ENCODE measurements at places on chromosomes 7 and 10.

DNA sequence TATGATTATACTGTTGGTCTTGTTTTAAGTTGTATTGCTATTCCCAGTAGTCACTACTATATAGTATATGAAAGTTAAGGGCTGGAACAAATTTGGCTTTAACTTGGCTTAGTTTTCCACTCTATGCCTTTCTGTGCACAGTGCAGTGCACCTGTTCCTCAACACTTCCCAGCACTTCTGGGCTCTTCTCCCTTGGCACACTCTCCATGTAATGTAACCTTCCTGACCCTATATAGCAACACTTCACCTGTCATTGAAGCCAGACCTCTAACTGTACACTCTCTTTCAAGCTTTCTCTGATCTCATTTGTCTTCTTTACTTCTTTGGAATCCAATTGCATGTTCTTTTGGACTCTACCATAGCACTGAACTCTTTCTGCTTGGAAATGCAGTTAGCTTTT lies 83.9 kb upstream of the SMIM30 start:
- DNase-seq, result no peak

DNA sequence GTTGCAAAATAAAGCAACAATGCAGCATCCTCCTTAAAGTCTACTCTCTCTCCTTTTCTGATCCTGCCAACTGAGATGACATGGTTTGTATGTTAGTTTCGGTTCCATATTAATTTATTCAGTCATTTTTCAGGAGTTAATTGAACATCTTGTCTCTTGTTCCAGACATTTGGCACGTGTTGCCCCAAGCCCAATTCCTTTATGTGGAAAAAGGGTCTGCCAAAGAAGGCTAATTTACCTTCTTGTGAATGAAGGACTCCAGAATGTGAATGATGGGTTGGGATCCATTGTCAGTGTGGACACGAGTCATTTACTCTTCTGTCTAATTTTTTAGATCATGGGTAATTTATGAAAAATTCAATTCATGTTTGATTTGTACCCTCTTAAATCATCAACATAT lies 350.9 kb upstream of the LRGUK start:
- no peak for DNase-seq

DNA sequence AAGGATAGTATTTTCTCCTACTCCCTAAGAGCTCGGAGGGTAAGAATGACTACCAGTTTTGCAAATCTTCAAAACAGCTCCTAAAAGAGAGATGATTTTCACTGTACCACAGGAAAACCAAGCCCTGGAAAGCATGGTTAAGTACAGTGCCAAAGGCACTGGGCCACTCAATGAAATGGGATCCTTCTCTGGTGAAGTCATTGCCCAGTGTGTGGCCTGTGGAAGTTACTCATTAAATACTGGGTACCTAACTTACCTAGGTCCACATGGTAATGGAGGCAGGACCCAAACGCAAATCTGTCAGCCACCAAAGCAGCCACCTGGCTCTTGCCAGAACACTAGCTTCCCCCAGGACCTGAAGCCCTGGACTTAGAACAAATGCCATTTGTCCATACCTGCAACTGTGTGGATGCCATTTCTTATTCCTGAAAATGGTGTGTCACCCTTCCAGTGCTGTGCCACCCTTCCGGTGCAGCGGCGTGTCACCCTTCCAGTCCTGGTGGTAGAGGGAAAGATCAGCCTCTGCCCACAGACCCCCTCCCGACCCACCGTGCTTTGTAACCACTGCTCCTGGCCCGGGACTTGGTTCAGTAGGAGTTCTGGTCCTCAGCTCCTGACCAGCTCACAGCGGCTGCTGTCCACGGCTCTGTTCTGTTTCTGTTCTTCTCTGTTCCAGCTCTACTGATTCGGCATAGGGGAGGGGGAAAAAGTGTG lies 659.2 kb downstream of the SDK1 start:
- no peak for DNase-seq

DNA sequence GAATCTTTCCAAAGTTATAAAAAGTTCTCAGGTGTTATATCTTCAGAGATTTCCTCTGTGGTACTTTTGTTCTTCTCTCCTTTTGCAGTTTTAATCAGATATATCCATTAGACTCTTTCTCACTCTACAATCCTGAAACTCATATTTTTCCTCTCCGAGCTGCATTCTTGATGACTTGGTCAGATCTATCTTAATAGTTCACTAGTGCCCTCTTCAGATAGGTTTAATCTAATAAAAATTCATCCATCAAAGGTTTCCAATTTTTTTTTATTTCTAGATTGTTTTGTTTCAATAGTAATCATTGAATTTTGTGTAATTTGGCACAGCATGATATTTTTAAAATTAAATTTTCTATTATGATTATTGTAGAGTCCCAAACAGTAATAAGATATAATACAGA lies 21.8 kb upstream of the DGKB start:
- DNase-seq, result peak; percentile 38

DNA sequence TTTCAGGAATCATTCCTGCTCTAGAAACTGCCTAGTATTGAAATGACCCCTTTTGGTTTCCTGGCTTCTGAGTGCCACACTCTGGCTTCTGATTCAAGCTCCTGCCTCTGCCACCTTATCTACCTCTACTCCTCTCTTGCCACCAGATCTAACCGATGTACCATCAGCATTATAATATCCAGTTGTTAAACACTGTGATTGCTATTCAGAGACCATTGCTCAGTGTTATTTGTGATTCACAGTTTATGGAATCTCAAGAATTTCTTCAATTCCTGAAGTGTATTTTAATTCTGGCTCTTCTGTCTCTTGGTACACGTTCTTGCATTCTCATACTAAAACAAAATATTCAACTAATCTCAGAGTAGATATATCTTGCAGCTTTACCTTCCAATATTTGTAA lies 88.7 kb downstream of the DYNC1I1 start:
- peak; percentile 49 for DNase-seq

GRCh38 chr7:30278376-30278775 lies 6.0 kb upstream of the ZNRF2 start:
- DNase-seq, result peak; percentile 94

GRCh38 chr7:124713086-124713485 lies 52.5 kb downstream of the GPR37 start:
- DNase-seq, result no peak

- no peak for DNase-seq
Measured at GRCh38 chr10:131266936-131267813, 44.3 kb downstream of the TCERG1L start.

DNA sequence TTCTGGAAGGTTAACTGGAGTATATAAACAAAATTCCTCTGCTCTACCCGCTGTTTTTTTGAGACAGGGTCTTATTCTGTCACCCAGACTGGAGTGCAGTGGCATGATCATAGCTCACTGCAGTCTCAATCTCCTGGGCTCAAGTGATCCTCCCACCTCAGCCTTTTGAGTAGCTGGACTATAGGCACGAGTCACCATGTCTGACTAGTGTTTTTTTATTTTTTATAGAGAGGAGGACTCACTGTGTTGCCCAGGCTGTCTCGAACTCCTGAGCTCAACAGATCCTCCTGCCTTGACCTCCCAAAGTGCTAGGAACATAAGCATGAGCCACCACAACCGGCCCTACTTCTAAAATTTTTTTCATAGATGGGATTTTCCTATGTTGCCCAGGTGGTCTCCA lies 2.2 kb downstream of the RAB18 start:
- DNase-seq, result no peak

GRCh38 chr10:1156921-1157614 lies 100.9 kb downstream of the WDR37 start:
- no peak for DNase-seq

DNA sequence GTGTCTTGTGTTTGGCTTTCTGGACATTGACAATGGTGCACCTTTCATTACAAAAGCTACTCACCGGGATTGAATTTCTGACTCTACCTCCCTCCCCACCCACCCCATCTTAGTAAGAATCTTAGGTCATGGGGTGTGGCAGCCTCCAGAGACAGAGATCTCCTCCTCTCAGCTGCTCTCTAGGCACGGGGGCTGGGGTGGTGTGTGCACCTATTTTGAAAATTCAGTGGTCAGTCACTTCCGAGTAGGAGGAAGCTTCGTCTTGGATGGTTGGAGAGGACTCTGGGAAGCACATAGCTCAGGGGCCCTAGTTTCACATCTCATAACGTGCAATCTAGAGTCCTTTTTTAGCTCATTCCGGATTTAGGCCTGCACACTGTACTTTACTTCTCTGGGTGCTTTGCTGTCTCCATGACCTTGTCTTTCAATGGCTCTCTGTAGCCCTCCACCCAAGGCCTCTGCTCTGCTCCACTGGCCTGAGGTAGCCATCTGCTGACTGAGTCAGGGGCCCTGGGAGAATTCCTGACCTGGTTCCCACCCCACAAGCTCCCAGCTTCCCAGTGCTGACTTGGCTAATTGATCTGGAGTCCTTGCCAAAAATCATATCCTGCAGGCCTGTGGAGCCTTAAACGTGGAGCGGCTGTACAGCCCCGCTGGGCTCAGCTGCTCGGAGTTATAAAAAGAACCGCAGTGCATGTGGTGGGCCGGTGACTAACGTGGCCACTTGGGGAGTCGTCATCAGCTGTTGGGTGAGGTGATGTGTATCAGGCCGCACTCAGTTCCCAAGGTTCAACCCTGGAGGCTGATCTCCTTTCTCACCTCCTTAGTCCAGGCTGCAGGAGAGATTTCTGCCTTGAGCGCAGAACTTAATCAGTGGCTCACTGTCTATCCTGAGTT lies 19.3 kb upstream of the ADAMTS14 start:
- peak; percentile 99 for DNase-seq

DNA sequence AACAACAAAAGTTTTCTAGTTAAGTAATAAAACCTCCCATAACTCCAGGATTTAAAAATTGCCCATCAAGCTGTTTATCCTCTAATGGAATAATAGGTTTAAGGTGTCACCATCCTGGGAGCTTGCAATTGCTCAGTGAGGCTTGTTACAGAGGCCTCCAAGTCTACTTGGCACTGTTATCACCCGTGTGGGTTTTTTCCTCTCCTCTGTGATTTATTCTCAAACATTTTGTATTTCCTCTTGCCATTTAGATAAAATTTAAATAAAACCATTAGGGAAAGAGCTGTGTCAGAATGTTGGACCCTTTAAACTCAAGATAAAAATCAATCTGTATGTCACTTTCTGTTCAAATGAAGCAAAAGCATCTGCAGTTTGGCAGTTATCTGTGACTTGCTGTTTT lies 202.6 kb downstream of the GALNT17 start:
- no peak for DNase-seq

DNA sequence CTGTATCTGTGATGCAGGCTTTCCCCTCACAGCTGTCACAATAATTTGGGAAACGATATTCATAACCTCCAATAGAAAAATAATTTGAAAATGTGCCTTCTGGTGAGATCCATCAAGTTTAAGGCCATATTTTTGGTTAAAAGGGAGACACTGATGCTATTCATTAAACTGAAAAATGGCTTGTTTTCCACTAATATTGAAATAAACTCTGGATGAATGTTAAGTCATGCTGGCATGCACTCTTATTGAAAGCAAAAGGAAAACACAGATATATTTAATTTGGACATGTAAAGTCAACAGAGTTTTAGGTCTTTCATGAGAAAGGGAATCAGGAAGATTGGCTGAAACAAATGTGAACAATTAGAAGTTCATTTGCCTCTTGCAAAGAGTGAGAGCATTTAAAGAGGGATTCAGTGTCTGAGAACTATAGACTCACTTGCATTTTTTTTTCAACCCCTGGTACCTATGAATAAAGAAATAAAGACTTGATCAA lies 879.2 kb downstream of the LRMDA start:
- DNase-seq, result no peak

DNA sequence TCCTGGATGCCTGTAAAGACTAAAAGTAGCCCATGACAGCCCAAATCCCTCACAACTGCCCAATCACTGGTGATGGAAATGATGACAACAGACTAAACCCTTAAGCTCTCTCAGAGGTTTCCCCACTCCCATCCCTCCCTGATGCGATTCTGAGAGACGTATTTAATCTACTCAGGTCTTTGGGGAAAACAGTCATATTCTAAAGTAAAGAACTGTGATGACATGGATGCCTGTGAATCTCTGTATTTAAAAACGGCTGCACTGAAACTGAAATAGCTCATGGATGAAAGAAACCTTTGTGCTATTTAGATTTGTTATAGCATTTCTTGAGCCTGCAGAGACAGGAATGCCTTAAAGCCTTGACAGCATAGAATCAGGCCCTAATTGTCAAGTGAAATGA lies 28.5 kb downstream of the VPS41 start:
- DNase-seq, result no peak

DNA sequence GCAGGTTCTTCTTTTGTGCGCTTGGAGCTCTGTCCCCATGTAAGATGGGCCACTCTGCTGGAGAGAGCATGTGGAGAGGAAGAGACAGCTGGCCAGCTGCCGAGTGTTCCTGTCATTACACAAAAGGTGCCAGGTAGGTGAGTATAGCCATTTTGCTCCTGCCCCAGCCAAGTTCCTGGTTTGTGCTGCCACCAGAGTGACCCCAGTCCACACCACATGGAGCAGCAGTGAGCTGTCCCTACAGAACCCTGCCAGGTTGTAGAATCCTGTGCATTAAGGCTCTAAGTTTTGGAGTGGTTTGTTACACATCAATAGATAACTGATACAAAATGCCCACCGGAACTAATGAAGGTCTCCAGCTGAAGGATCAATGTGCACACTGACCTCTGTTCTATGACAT lies 84.6 kb upstream of the GHITM start:
- no peak for DNase-seq

DNA sequence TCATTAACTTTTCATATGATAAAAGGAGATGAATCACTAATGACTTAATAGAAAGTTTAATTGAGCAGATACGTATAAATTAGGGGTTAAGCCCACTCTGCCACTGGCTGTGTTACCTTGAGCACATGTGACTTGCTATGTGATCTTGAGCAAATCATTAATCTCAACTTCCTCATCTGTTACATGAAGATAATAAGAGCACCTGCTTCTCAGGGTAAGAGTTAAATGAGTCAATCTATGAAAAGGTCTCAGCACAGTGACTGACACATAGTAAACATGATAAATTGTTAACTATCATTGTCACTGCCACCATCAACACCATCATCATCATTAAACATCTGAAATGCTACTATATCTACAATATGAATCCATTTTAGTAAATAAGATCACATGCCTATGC lies 110.8 kb downstream of the TPK1 start:
- no peak for DNase-seq

- no peak for DNase-seq
Measured at GRCh38 chr10:130222381-130222780, 86.2 kb downstream of the GLRX3 start.

- DNase-seq, result no peak
Measured at GRCh38 chr7:55472928-55473725, 99.2 kb downstream of the VOPP1 start.

DNA sequence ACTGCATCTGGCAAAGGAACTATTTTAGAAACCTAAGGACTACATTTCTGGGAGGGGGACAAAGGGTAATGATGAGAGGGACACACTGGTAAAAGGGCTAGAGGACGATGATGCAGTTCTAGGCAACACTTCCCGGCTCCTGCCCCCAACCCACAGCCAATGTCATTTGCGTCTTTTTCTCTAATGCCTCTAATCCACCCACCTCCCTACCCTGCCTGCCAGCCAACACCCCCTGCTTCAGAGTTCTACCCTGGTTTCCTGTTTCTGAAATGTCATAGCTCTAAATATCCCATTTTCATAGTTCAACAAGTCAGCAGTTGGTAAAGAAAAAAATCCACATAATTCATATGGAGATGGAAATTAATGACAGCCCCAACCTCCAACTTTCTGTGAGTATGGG lies 79.0 kb downstream of the KIAA1549 start:
- no peak for DNase-seq

- DNase-seq, result peak; percentile 91
Measured at GRCh38 chr10:102675666-102676533, 31.6 kb downstream of the TRIM8 start.

Data from myocyte (in vitro differentiated cells).